ENCODE measurements at places on chromosomes 1 and 21. TPM values are rescaled to one million over a fixed set of nuclear protein-coding genes. Genes with fewer than 3 reads are reported as not detected.

DNA sequence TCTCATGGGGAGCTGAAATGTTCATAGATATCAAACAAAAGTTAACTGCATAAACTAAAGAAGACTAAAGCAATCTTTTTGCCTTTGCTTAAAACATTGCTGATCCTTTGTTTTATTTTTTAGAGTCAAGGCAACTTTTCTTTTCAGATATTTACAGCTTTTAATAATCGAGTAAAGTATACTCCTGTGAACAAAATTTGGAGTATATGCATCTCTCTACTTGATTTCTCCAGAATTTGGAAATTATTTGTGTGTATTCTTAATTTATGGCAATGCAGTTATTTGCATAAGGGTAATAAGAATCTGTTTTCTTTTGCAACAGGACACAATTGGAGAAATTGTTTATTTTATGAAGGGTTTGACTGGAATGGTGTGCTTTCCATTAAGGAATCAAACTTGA, 4.2 kb upstream of the AQP10 start:
- DNase-seq, result no peak

DNA sequence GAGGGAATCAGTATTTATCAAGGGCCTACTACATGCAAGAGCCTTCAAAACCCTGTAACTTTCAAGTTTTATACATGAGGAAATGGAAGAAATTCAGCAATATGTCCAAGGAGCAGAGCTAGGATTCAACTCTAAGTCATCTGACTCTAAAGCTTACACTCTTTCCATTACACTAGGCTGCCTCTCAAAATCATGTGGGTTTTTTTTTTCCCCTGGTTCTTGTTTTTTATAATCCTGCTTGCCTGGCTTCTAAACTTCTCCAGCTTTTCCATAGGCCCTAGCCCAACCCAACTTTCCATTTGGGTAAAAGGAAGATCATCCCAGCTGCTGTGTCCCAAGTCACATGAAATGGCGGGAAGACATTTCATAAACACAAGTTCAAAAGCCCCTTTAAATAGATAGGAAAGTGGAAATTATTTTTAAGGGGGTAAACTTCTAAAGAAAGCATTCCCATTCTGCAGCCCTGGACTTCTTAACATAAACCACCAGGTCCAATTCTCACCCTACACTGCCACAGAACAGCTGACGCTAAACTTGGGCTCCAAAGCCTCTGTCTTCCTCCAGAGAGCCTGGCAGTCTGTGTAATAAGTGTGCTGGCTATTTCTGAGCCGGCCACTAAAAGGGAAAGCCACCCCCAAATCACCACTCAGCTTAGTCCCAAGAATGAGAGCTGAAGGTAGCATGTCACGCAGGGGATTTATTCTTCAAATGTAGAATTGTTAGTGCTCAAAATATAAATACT, 46.9 kb downstream of the ITPKB start:
- DNase-seq, result no peak

- no peak for DNase-seq
Measured at GRCh38 chr1:220982686-220983085, 103.4 kb downstream of the HLX start.

DNA sequence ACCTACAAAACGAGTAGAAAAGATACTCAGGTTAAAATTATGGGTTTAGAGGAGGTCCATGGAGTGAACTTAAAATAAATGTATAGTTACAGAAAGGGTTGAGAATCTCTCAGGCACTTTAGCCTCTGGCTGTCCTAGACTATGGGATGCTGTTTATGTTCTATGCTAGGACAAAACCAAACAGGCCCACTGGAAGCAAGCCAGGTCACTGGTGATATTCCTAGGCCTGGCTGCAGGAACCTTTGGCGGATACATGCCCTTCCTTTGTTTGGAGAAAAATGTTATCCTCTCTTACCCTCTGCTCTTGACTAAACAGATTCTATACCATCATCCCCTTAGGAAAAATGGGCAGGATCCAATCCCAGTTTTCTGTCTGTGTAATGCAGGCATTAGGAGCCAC, 90.7 kb upstream of the DUSP10 start:
- DNase-seq, result no peak

DNA sequence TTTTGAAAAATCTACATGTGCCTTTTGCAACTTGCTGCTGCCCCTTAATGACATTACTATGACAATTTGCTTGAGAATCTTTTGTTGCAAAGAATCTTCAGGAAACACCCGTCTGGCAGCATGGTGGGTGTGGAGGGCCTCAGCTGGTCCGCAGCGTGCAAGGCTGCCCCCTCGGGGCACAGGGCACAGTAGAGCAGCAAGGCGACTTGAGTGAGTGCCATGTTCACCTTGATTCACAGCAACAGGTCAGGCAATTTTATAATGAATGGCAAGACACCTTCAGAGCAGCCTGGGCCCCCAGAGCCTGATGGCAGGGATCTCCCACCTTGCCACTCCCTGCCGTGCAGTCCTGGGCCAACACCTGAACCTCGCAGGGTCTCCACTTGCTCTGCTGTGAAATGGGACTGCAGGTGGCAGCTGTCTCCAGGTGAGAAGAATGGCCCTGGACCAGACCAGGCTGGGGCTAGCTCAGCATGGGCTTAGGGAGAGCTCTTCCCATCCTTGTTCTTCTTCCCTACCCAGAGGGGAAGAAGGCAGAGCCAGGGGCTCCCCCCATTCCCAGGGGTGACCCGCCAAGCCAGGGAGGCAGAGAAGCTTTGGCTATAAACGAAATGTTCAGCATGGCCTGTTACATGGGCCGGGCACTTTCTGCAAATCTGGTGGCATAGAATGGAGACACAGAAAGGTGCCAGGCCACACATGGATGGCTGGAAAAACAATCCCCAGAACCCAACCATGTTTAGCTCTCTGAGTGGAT, 34.5 kb upstream of the ACTRT2 start:
- no peak for DNase-seq

Gene KRTAP13-1
- not detected for total RNA-seq

GRCh38 chr1:173020138-173020750, 30.5 kb downstream of the TNFSF18 start:
- no peak for DNase-seq

- DNase-seq, result no peak
Measured at GRCh38 chr1:154485910-154486496, 16.0 kb upstream of the TDRD10 start.

Gene CNN3
- 15.2 TPM for total RNA-seq

Gene CLCNKA
- not detected for total RNA-seq

DNA sequence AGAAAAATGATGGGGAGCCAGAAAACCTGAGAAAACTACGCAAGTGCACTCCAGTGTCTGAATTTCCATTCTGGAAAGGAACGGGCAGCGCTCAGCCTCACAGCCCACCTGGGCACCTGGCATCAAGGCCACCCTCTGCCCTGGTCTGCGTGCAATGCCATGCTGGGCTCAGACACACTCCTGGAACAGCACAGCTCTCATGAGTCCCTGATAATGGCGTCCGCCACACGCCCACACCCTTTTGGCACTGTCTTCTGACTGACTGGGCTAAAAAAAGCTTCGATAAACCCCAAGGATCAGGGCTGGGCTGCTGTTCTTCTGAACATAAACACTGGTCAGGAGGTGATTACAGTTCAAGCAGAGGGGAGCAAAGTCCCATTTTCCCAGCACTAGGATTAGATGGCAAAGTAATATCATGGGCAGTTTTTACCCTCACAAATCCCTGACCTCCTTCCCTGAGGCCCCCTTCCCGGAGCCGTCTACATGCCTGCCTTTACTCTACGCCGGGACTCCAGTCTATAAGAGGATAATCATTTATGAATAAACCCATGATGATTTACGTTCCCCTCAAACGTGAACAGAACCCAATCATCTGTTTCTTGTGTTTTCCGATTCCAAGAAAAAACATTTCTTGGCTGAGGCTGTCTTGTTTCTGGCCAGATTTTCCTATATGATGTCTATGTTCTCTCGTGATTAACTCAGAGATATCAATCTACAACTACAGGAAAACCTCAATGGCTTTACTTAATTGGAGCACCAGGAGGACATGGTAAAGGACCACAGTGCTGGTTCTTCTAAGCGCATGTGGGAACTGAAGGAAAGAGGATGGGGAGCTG, 22.6 kb downstream of the RCAN1 start:
- DNase-seq, result no peak

Gene CA14
- total RNA-seq, result not detected

DNA sequence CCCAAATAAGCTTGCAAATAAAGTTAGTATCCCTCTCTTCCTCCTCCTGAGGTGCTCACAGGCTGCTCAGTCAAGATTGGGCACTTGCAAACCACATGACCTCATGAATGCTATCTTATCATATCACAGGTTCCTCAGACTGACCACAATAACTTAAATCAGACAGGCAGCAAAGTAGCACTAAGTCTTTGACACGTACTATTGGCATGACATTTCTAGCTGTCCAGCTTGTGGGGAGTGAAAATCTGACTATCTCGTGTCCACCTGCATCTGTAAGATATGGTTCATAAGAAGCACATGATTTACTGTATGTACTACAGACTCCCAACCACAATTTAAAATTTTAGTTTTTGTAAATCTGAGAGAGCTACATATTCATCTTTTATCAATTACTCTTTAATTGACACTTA, 58.0 kb upstream of the GFI1 start:
- no peak for DNase-seq

GRCh38 chr1:40897513-40897912, 35.4 kb upstream of the CITED4 start:
- DNase-seq, result no peak

Gene TMPRSS2
- total RNA-seq, result not detected

Gene MIS18A
- total RNA-seq, result 36.3 TPM

Gene LCE2B
- not detected for total RNA-seq
